ENCODE measurements at places on chromosomes 16 and 17.

DNA sequence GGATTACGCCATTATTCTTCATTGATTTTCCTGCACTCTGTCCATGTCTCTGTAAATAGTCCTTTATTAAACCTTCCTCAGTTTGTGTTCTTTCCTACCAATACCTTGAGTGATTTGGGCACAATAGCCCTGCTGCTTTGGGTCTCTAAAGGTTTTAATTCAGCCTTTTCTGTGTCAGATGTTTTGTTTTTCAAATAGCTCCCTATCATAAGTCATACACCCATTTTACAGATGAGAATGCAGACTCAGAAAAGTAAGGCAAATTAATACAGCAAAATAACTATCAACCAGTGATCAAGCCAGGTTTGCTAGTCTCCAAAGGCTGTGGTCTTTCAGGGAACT, 25.0 kb upstream of the KPNB1 start:
- DNase-seq, result no peak

GRCh38 chr17:7862692-7863437, 5.1 kb downstream of the CYB5D1 start:
- DNase-seq, result no peak

DNA sequence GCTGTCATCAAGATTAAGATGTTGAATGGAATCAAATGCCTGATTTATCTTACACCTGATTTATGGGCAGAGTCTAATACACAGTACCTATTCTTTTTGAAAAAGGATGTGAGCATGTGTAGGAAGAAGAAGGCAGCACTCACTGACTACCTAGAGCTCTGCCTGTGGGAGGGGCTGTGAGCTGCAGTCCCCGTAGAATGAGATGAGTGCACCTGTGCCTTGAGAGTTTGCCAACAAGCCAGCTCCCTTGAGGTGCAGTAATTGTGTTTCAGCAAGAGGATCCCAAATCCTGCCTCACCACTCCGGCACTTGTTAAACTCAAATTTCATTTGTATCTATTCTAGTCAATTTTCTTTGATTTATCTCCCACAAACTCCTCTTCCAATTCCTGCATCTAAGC, 46.0 kb downstream of the CDH11 start:
- no peak for DNase-seq

DNA sequence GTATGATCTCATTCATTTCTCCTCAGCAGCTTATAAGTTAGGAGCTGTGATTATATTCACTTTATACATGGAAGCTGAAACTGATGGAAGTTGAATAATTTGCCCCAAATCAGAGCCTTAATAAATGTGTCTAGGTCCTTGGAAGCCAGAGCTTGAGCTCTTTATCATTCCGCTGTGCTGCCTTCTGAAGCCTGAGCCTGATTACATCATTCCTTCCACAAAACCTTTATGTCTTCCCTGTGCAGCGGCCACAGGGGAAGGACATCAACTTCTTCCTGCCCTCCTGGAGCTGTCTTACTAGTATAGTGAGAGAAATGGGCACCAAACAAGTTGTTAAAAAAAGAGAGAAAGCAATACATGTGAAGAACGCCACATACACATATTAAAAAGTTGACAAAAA, 6.8 kb downstream of the TNRC6C start:
- no peak for DNase-seq

DNA sequence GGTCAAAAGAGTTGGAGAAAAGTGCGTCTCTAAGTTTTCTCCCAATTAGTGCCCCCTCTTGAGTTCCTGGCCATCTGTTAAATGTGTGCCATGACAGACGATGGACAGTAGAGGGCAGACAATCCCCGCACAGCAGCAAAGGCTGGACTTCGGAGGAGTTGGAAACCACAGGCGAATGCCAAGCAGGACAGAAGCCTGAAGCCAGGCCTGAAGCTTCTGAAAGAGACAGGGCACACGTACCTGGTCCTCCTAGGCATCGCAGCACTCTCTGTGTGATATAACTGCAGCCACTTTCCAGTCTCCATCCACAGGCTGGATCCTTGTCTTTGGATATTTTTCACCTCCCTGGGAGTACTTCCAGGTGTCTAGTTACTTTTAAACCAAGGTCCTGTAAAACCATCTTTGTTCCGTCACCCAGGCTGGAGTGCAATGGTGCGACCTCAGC, 14.5 kb downstream of the C17orf100 start:
- no peak for DNase-seq

GRCh38 chr17:72502371-72503341, 381.8 kb downstream of the SOX9 start:
- no peak for DNase-seq

DNA sequence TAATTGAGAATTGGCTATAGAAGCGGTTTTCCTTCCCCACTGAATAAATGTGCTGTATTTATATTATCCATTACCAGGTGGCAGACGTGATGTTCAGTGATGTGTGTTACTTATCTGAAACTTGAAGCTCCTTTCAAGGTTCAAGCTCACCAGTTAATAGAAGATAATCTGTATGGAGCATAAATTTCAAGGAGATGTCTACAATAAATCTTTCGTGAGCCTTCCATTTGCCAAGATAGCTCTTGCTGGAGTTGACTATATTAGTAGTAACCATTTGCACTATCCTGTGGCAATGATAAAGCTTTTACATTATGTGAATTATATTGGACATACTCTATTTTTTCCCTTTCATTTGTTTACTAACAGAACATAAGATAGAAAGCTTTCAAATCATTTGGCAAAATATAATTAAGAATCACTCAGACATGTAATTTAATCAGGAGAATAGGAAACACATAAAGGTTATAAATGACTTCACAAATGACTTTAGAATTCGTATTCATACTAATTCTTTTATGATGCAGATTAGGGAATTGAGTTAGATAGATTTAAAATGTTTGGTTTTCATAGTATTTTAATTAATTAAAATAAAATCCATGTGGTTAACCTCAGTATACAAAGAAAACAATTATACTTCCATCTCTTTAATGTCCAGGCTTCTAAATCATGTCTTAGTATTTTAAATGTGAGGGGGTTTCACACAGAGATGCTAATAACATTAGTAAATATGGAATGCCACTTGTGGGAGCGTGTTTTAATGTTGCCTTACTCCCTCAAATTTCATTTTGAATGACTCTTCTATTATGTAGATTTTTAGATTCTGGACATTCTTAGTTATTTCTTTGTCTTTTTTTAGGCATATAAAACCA, 664.4 kb upstream of the CDH8 start:
- no peak for DNase-seq

DNA sequence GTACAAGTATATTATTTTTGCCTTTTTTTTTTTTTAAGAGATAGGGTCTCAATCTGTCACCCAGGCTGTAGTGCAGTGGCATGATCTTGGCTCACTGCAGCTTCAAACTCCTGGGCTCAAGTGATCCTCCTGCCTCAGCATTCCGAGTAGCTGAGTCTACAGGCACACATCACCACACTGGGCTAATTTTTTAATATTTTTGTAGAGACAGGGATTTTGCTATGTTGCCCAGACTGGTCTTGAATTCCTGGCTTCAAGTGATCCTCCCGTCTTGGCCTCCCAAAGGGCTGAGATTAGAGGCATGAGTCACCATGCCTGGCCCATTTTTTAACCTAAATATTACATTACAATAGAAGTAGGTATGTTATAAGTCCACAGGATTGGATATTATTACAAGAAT, 3.2 kb downstream of the TERB1 start:
- DNase-seq, result no peak

- DNase-seq, result no peak
Measured at GRCh38 chr17:6670999-6671398, 19.4 kb downstream of the C17orf100 start.

DNA sequence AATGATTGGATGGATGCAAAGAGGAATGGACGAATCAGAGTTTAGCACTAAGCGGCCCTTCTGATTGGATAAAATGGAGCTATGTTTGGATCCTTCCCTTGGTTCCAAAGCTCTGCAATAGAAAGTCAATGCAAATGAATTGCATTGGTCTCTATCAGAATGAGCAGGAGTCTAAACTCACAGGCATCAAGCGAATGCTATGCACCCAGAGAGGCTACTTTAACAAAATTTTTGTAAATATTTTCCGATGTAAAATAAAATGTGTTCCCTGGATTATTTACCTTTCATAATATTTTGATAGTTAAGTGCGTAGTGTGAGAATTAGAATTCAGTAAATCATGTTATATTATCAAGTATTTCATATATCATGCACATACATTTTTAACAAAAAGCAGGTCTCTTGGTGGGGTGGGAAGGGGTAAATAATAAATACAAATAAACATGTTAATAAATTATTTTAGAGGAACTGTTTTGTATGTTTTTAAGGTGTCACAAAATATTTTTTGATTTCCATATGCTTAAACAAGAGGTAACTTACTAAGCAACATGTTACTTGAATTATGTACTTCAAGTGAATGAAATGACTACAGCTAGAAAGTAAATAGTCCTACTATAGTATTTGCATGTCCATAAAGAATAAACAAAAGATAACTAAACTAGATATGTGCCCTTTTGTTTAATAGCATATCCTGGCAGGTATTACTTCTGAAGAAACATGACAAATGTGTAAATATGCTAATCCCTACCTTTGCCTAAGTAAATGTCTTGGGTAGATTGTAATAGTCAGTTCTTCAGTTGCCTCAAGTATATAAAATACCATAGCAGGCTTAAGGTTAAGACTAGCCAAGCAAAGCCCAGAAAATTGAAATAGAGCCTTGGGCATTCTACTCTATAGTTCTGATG, 4.4 kb upstream of the UNK start:
- DNase-seq, result no peak

DNA sequence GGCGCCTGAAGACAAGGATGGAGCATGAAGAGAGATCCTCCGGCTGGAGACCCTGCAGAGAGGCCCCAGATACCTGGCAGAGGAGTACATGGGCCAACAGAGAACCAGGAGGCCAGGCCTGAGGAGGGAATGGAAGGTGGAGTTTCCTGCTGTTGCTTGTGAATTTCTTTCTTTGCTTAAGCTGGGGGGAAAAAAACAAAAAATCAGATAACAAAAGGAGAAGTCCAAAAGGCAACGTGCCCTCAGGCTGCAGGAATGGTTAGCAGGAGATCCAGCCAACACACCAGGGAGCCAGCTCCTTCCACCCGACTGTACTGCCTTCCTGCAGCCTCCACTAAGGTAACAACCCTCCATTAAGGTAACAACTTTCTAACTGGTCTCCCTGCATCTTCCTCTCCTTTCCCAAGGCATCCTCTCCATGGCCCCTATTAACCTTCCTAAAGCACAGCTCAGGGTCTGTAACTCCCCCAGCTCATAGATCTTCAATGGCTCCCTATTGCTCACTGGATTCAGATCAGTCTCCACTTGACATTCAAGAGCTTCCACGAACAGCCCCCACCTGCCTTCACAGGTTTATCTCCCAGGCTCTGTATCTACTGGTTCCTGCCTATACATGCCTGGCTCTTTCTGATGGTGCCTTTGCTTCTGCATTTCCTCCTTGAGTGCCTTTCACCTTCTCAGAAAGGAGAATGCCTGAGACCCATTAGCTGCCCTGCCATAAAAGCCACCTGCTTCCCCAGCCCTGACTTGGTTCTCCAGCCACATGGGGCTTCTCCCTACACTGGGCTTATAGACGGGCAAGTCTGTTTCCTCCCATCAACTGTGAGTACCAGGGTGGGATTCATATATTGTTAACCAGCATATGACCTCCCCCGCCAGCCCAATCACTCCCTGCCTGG, 725 bp upstream of the ARL5C start:
- no peak for DNase-seq

All from activated naive CD4-positive, alpha-beta T cell (primary cell).